ENCODE measurements at places on chromosomes 3 and 15. TPM values are rescaled to one million over a fixed set of nuclear protein-coding genes. Genes with fewer than 3 reads are reported as not detected.
A peak's percentile ranks its signal among the peaks of the same experiment; 100 is the strongest.

- no peak for DNase-seq
These were observed 499.1 kb downstream of the MAGI1 start for GRCh38 chr3:65539616-65540015.

DNA sequence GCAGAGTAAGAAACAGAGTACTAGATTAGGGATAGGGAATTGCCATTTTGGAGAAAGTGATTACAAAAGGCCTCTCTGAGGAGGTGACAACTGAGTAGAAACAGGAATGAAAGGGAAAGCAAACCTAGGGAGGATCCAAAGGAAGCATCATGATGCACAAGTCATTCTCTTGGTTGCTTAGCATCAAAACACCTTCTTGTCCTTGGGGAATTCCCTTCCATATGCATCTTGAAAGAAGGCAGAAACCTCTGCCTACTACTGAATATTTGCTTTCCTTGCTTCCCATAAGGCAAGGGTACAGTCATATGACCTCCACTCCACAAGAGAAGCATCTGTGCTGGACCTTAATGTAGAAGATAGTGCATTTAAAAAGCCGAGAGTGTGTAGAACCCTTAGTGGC is 24.1 kb downstream of the GABPB1 start:
- no peak for DNase-seq

- no peak for DNase-seq
These were observed 16.1 kb downstream of the ZNF80 start for GRCh38 chr3:114221165-114221880.

DNA sequence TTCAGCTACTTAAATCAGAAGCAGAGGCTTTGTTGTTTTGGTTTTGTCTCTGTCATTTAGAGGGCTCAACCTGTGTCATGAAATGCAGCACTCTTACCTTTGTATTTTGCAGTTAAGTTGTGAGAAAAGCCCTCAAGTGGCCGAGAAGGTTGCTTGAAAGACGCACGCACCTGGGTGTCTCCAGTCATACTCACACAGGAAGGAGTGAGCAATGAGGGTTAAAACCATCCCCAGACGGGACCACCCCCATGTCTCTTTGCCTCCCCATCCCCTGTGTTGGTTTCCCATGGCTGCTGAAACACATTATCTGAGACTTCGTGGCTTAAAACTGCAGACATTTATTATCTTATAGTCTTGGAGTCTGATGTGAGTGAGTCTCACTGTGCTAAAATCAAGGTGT is 376.1 kb upstream of the CFAP20DC start:
- DNase-seq: no peak

DNA sequence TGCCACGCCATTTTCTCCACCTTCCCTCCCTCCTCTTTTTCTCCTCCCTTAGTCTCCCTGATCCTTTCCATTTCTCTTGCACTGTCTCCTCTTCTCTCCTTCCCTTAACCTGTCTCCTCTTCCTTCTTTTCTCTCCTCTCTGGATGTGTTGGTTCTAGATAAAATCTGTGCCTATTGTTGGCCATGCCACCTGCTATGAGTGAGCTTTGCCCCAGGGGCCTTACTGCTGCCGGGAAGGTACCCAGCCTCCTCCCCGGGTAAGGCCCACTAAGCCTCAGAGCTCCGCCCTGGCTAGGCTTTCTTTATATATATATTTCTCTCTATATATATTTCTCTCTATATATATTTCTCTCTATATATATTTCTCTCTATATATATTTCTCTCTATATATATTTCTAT is 14.7 kb downstream of the GPD1L start:
- DNase-seq: no peak

GRCh38 chr3:189121092-189121491 is 50.7 kb upstream of the TPRG1 start:
- no peak for DNase-seq

DNA sequence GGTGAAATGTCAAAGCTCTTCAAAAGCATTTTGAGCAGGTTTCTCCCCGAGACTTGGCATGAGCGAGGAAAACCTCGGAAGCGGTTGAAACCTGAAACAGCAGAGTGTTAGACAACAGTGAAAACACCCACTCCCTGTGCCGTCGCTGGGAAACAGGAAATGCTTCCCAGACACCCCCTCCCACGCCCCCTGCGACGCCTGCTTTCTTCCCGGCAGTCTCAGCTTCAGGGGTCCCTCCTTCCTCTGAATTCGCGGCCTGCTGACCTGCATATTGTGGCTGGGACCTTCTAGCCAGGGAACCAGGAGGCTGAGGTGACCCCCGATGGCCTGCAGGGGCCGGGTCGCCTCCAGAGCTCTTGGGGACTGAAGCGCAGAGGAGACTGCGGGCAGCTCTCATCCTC is 250.6 kb upstream of the LYSMD4 start:
- no peak for DNase-seq

- DNase-seq: no peak
These were observed 23.4 kb downstream of the RFTN1 start for GRCh38 chr3:16490062-16490619.

- no peak for DNase-seq
These were observed 8.7 kb downstream of the DET1 start for GRCh38 chr15:88537591-88538317.

- no peak for DNase-seq
These were observed 247.4 kb upstream of the TPM1 start for GRCh38 chr15:62795171-62795570.

DNA sequence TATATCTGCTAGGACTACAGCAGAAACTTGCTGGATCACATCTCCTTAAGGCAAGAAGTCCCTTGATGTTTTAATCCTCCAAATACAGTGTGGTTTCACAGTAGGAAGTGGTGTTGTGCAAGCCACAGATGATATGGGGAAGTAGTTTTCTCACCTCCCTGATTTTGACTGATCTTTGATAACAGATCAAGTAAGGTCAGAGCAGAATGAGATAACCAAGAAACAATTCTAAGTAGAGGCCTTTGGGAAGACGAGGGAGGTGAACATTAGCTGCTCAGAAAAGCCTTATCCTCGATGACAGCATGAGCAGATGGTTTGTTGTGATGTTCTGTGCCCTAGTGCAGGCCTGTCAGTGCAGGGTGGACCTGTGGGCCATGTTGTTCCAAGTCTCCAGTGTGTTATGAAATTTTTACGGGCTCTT is 61.3 kb downstream of the RIOX2 start:
- no peak for DNase-seq

DNA sequence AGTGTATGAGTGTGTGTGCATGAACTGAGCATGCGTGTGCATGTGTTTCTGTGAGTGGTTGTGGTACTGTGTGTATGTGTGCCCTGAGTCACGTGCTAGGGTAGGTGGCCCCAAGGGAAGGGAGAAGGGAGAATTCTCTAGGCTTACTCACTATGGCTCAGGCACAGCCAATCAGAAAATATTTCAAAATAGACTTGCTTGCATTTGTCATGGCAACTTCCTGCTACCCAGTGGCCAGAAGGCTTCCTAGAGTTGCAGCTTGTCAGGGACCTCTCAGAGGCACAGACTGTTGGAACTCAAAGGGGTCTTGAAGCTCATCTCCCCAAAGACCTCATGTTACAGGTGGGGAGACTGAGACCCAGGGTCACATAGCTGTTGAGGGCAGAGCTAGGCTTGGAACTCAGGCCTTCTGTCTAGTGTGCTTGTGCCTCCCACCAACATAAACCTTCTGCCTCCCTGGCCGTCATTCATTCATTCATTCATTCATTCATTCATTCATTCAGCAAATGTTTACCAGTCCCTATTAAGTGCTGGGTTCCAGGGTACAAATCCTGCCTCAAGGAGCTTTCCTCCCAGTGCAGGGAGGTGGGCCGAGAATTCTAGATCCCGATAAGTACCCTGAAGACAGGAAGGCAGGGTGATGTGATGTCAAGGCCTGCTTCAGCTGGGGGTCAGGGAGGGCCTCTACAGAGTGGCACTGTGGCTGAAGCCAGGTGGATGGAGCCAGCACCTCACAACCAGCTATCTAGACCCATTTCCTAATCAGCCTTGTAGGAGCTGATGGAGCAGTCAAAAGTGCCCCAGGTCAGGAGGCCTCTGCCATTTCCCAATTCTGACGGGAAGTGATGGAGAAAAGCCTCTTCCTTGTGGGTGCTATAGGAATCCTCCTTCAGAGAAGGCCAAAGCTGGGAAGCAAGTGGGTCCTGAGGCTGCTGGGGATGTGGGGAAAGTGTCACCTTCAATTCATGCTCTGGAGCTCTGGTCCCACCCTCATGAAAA is 10.9 kb upstream of the RFT1 start:
- DNase-seq: no peak

DNA sequence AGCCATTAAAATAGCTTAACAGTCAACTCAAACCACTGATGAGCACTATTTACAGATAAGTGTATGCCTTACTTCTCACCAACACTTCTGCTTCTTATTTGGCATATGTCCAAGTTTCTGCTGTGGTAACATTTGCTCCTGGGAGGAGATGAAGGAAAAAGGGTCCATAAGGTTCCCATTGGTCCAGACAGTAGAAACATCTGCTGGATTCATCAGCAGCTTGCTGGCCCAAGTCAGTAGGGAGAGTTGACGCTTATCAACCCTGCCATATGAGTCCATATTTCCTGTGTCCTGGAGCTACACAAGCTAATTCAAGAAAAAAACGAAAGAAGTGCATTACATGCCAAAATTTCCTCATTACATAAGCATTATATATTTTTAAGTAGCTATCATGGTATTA is 824.5 kb downstream of the CADM2 start:
- DNase-seq: no peak

DNA sequence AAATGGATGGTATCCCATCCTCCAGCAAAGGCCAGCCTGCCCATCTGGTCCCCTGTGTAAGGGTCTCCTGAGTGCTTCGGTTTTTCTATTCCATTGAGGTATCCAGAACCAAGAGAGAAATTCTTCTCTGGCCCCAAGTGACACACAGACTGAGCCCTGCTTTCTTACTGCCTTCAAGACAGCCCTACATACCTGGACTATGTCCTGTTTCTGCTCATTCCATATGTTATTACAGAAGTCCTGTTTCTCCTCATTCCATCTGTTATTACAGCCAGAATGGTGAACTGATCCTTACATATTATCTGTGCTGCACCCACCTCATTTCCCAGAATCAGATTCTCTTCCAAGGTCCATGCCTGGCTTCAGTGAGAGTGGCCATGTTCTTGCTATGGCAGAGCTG is 115.2 kb downstream of the DCLK3 start:
- DNase-seq: no peak

- no peak for DNase-seq
These were observed 283.8 kb upstream of the FRG2C start for GRCh38 chr3:75380276-75380771.

DNA sequence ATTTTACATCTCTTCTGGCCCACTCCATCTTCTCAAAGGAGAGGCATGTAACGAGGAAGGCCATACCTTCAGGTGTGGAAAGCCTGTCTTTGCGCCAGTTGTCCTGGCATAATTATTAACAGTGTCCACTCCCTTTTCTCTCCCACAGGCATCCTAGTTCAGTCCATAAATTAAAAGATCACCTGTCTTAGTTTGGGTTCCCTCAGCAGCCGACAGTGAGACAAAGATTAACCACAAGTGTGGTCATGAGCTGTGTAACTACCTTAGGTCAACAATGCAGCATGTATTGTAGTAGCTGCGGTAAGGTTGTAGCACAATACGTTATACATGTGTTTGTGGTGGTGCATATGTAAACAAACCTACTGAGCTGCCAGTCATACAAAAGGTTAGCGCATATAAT is 103.3 kb upstream of the GALNT15 start:
- DNase-seq: no peak

- DNase-seq: no peak
These were observed 219.4 kb downstream of the CDIN1 start for GRCh38 chr15:36798794-36799193.

- DNase-seq: no peak
These were observed 3.9 kb upstream of the GRAMD2A start for GRCh38 chr15:72201391-72201921.

- no peak for DNase-seq
These were observed 41.0 kb downstream of the MBNL1 start for GRCh38 chr3:152309535-152310307.

DNA sequence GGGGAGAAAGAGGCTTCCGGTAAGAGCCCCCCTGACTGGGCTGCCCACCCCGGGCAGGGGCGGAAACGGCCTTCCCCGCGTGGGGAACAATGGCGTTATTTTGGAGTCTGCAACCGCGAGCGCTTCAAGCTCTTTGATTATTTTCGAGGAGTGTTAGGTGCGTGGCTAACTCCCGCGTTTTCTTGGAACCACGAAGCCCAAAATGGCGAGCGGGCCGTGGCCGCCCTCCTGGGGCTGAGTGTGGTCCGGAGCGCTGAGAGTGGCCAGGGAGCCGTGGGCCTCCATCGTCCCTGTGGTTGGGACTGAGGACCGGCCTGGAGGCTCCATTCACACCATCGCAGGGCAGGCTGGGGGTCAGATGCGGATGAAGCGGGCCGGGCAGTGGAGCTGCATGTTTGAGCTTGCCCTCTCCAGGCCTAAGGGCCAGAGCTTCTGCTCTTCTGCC is 44.6 kb upstream of the POLG start:
- peak; percentile 66 for DNase-seq

DNA sequence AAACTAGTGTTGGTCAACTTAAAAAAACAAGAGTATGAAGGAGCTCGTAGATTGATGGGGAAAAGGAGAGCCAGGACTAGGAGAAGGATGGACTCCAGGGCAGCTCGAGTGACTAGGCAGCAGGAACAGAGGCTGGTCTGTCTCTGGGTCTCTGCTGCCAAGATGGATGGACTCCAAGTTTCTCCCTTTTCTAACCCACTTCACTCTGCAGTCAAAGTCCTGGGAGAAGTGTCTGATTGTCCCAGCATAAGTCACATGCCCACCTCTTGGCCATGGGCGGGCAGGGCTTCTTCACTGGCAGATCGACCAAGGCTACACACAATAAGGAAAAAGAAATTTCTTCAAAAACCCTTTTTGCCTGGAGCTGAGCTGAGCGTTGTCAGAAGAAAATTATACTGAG is 9.2 kb upstream of the EPB42 start:
- no peak for DNase-seq

The TMCO5A gene
- not detected for total RNA-seq

The SEMA5B gene
- 0.33 TPM for total RNA-seq

The IQSEC1 gene
- 98.5 TPM for total RNA-seq

The ARHGEF26 gene
- 69.8 TPM for total RNA-seq

The CACNA1D gene
- total RNA-seq: 221 TPM

The GOLGA6L7 gene
- total RNA-seq: not detected

The SOX14 gene
- total RNA-seq: not detected
